ENCODE measurements at places on chromosomes 5 and 9. TPM values are rescaled to one million over a fixed set of nuclear protein-coding genes. Genes with fewer than 3 reads are reported as not detected.

FOXI1 gene
- polyA plus RNA-seq = not detected

HK3 gene
- polyA plus RNA-seq = 48.0 TPM

ADAMTSL1 gene
- polyA plus RNA-seq = 0.56 TPM

MYOZ3 gene
- 0.79 TPM for polyA plus RNA-seq

MINAR2 gene
- not detected for polyA plus RNA-seq

ZNF483 gene
- 0.42 TPM for polyA plus RNA-seq

RABGAP1 gene
- polyA plus RNA-seq = 16.1 TPM

GAS1 gene
- 67.1 TPM for polyA plus RNA-seq

FBP2 gene
- 3.5 TPM for polyA plus RNA-seq

All from adipose tissue (tissue), 3 donors.